ENCODE measurements at places on chromosomes 4 and X. TPM values are rescaled to one million over a fixed set of nuclear protein-coding genes. Genes with fewer than 3 reads are reported as not detected.

DNA sequence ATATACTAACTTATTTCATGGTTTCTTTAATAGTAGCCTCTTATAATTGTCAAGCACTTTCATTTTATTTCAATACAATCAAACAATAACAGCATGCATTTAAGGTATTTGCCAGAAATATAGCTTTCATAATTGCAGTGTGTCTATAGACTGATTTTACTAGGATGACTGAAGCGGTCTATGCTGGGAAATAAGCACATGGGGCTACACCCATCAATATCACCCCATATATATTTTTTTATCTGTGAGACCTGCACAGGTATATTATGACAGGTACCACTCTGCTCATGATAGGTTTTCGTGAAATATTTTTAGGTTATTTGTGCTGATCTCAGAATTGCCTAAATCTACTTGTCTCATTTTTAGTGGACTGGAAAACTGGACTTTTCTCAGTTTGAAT lies 229.1 kb upstream of the PITX2 start:
- DNase-seq = no peak

GRCh38 chrX:30533266-30533665 lies 44.3 kb downstream of the TASL start:
- DNase-seq = peak; percentile 63

- no peak for DNase-seq
Measured at GRCh38 chr4:155624478-155624877, 42.2 kb upstream of the GUCY1A1 start.

ADGRL3 gene
- 0.03 TPM for polyA plus RNA-seq

- no peak for DNase-seq
Measured at GRCh38 chrX:10944136-10944885, 166.8 kb upstream of the HCCS start.

GRCh38 chr4:110196206-110196870 lies 2.1 kb downstream of the ELOVL6 start:
- DNase-seq = peak; percentile 40

ERAS gene
- 0.05 TPM for polyA plus RNA-seq

GRCh38 chr4:6391852-6392188 lies 80.6 kb downstream of the PPP2R2C start:
- DNase-seq = no peak

- DNase-seq = no peak
Measured at GRCh38 chr4:89658701-89659024, 178.3 kb downstream of the SNCA start.

GRCh38 chr4:163846008-163846407 lies 351.5 kb downstream of the TMA16 start:
- no peak for DNase-seq

GRCh38 chrX:41302370-41302769 lies 31.6 kb upstream of the DDX3X start:
- no peak for DNase-seq

DNA sequence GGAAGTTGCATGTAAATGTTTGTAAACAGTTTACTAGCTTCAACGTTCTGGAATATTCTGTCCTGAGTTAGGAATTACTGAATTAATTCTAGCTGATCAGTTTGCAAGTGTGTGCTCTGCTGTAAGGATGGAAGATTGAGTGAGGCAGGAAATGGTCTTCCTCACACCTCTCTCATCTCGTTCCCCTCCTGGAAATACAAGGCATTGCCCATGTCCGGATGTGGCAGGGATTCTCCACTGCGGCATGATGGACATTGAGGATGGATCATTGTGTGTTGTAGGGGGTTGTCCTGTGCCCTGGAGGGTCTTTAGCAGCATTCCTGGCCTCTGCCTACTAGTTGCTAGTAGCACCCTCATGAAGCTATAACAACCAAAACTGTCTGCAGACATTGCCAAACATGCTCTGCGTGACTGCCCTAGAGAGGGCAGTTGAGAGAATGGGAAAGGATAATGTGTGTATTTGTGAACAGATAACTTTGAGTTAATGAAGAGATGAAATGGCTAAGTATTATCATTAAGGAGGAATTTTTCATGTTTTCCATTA lies 12.6 kb downstream of the CA5B start:
- peak; percentile 6 for DNase-seq

DNA sequence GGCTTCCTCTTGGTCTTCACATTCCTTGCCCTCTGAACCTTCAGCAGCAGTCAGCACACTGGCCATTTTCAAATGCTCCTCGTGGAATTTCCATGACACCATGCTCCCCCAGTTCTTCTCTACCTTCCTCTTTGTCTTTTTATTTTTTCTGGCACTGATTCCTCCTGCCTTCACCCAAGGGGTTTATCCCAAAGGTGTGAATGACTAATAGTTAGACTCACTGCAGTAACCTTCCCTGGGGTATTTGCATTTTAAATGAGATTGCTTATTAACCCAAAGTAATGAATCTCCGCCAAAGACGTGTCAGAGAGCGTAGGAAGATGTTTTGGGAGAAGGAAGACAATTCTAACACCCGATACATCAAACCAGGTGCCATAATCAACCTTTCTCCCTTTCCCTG lies 36.2 kb downstream of the CD40LG start:
- DNase-seq = no peak

DNA sequence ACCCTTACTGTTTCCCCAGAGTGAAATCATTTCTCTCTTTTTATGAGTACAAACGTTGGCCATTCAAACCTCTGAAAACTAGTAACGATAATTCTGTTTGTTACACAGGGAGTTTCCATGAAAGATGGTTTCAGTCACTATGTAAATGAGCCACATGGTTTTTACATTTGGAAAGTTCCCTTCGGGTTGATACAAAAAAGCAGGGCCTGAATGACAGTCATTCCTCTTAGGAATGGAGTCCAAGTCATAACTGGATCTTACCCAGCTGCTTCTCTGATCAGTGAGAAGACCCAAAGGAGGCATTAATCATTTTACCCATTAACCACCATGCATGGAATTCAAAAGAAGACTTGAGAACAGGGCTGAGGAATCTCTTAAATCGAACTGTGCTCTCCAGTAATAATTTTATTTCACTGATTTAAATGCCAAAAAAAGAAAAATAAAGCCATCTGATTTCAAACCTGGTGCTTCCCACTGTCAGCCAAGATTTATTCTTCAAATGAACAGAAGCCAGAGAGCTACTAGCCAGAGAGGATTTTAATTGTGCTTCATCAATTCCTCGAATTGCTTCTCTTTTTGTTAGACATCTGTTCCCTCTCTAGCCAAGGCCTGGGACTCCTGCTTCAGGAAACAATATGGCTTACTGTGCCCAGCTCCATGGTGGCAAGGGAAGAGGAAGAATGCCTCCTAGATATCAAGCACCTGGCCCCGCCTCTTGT lies 3.2 kb downstream of the SOWAHB start:
- DNase-seq = peak; percentile 8

- peak; percentile 97 for DNase-seq
Measured at GRCh38 chr4:150280081-150280895, 202.0 kb downstream of the DCLK2 start.

FAM9B gene
- polyA plus RNA-seq = not detected

DNA sequence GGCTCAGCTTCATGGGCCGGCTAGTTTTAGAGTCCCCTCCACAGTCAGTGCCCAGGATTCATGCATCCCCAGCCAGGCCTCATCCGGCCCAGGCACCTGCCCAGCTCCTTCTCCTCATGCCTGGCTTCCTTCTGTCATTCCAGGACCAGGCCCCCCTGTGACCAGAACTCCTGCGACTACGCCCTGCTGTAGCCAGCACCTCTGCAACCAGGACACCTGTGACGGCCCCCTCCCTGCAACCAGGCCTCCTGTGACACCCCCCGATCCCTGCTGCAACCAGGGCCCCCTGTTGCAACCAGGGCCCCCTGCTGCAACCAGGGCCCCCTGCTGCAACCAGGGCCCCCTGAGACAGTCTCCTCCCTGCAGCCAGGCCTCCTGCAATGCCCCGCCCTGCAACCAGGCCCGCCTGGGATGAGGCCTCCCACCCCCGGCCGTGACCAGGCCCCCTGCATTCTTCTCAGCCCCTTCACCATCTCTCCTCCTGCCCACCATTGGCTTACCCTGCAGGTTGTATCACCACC lies 46.8 kb downstream of the HTRA3 start:
- no peak for DNase-seq

GRCh38 chr4:182411391-182411790 lies 168.2 kb downstream of the TENM3 start:
- no peak for DNase-seq

- DNase-seq = peak; percentile 62
Measured at GRCh38 chr4:56321251-56321650, 66.0 kb downstream of the AASDH start.

GRCh38 chrX:109372716-109373115 lies 109.2 kb downstream of the GUCY2F start:
- no peak for DNase-seq

GRCh38 chr4:9971711-9972110 lies 49.6 kb downstream of the SLC2A9 start:
- DNase-seq = no peak

GRCh38 chr4:96753216-96753615 lies 913.3 kb downstream of the PDHA2 start:
- no peak for DNase-seq

GRCh38 chr4:41622787-41623186 lies 84.8 kb downstream of the LIMCH1 start:
- DNase-seq = no peak

SMIM31 gene
- not detected for polyA plus RNA-seq

GRCh38 chr4:930827-931193 lies 1.3 kb downstream of the GAK start:
- DNase-seq = no peak

- DNase-seq = no peak
Measured at GRCh38 chrX:41003506-41004270, 81.6 kb upstream of the USP9X start.

- DNase-seq = peak; percentile 38
Measured at GRCh38 chr4:158912806-158913205, 144.0 kb downstream of the FNIP2 start.

CFP gene
- 0.17 TPM for polyA plus RNA-seq

DNA sequence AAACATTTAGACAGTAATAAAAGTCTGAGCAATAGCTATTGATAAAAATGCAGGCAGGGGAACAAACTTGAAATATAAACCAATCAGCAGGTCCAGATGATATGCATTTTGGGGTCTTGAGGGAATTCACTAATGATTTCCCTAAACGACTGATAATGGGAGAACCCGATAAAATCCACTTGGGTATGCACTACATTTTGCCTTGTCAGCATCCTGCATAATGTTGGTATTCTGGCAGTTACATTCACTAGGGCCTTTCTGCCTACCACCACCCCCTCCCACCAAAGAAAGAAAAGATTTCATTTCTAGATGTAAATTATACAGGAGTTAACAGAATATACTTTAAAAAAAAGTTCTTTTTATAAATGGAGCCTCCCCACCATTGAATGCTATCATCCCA lies 63.5 kb upstream of the IL1RAPL2 start:
- no peak for DNase-seq

All from fibroblast of lung (primary cell).